NCI-H2081 (cell line): ENCODE measurements at places on chromosomes 16 and 17.

GRCh38 chr16:8713635-8714172 is 39.3 kb downstream of the ABAT start:
- no peak for DNase-seq

DNA sequence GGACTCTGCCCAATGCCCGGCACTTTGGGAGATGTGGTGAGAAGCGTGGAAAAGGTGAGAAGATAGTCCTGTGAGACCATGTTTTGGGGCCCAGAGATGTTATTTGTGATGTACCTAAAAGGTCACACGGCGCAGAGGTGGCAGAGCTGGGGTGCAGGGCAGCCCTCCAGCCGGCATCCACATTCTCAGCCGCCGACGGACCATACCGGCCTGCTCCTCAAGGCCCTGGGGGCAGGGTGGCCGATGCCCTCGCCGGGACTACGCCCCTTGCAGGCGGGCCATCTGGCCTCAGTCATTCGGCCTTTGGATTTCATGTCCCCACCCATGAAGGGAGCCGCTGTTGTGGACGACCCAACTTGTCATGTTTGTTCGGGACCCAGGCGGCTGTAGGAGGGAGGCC is 131.4 kb upstream of the GSE1 start:
- no peak for DNase-seq

DNA sequence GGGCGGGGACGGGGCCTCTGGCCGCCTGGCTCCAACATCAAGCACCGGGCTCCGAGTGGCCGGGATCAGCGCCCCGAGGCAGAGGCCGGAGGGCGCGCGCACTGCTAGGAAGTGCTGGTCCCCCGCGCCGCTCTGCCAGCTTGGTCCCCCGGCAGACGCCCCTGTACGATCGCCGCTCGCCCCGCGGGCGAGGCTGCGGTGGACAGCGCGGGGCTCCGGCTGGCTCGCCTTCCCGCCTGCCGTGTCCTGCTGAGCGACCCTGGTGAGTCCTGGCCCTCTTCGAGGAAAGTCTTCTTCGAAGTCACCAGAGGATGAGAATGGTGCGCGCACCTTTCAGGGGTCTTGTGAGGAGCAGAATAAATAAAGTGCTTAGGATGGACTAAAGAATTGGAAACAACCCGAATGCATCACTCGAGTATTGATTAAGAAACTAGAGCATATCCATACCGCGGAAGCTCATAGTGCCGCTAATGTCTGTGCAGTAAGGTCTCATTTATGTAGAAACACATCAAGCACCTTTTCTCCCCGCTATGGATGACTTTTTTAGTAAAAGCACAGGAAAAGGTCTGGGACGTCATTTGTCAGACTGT is 392 bp downstream of the ZNF213 start:
- no peak for DNase-seq

DNA sequence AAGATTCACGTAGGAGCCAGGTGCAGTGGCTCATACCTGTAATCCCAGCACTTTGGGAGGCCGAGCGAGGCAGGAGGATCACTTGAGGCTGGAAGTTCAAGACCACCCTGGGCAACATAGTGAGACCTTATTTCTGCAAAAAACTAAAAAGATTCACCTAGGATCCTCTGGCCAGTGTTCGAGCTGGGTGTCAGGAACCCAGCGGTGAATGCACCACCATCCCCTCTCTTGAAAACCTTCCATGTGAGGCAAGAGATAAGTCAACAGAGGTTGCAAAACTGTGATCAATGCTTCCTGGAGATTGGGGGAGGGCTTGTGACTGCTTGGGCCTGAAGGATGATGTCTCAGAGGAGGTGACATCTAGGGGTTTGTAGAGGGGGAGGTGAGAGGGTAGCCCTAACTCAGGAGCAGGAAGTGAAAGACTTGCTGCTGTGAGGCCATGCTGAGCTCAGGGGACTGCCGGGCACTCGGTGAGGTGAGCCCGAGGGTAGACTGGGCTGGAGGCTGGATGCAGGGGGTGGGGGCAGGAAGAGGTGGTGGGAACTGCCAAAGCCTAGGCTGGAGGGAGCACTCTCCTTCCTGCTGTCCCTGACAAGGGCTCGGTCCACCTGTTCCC is 11.7 kb downstream of the GJD3 start:
- DNase-seq = no peak

- no peak for DNase-seq
Observed at GRCh38 chr17:6517062-6517461, 39.3 kb downstream of the PITPNM3 start.

- no peak for DNase-seq
Observed at GRCh38 chr17:48429638-48430586, at the start of gene SKAP1. TSS of gene SKAP1 (minus strand) at chr17:48430214.

GRCh38 chr16:73020409-73020884 is 27.5 kb downstream of the ZFHX3 start:
- DNase-seq = no peak

DNA sequence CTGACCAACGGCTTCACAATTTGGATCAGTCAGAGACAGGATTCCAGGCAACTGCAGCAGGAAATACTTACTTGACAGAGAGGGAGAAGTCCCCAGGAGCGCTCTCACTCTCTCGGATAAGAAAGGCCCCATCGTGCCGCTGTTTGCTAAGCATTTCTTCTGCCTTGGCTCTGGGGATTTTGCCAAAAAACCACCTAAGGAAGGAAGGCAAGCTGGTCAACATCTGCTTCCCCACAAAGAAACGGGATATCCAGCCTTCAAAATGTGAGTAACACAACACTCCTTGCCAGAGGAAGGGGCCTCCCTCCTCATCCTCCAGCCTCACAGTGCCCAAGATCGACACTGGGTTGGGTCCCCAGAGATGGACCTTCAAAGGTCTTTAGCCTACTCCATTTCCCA is 36.6 kb upstream of the SLC25A19 start:
- DNase-seq = no peak

DNA sequence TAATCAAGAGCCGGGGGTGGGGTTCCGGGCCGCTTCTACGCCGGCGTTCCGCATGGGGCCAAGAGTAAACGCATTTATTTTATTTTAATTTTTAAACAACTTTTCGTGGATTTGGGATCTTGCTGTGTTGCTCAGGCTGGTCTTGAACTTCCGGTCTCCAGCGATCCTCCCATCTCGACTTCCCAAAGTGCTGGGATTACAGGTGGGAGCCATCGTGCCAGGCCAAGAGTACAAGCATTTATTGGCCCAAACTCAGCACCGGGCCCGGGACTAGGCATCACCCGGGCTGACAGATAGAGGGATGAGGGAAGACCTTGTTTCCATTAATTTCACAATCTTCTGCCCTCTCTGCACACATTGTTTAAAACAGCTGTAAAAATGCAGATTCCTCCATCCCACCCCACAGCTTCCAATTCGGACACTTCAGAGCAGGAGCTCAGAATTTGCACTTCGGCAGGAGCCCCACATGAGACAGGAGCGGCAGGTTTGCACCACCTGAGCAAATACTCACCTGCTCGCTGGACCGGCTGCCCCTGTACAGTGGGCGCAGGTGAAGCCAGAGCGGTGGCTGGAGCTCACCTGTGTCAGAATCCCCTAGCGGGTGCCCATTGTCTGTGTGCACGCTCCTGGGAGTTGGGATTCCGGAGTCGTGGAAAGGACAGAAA is 663 bp upstream of the GINS2 start:
- peak; percentile 67 for DNase-seq

DNA sequence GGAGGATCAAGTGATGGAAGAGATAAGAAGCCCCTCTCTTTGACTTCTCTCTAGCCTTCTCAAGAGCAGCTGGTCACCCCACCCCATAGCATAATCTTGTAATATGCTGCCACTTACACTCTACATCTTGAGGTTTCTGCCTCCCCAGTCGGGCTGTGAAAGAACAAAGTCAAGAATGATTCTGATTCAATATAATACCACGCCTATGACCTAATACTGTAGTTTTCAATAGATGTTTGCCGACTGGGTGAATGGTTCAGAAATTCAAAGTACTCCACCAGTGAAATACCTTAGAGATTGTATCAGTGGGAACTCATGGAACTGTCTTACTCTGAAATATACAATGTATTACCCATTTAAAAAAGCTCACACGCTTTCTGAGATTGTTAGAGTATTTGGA is 93.0 kb upstream of the ZFHX3 start:
- no peak for DNase-seq

DNA sequence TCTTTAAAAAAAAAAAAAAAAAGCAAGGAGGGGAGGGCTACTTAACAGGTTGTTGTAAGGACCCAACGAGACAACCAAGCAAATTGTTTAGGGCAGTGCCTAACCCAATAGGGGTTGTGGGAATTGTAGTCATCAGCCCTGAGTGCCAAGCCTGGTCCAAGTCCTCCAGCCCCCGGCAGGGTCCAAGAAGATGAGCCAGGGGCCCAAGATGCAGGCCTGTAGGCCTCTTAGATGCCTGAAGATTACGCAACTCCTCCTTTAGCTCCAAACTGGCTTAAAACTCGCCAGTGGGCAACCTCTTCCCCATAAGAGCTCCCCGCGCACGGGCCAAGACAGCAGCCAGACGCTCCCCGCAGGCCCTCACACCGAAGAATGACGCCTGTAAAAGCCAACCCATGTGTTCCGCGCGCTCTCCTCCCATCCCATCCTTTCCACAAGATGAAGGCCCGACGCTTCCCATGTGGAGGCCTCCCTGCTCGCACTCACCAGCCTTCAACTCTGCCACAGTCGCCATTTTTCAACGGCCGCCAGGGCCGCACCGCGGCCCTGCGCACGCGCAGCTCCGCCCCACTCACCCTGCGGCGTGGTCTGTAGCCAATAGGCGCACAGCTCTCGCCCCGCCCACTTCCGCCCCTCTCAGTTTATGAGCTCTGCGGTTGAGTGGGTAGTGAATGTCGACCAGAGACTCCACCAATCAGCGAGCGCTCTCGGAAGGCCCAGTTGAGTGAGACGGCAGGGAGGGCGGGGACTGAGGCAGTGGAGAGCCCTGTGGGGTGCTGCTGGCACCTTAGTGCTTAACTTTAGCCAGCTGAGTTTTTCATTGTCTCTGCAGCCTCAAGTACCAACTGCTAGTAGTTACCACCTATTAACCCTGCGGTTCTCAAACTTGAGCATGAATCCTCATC is at the start of gene CEP20:
Gene CEP20, minus strand, starts transcription at position 532 of the 905 bp plus-strand sequence. Its CDS starts 18 bp downstream, at position 514.
- peak; percentile 98 for DNase-seq

DNA sequence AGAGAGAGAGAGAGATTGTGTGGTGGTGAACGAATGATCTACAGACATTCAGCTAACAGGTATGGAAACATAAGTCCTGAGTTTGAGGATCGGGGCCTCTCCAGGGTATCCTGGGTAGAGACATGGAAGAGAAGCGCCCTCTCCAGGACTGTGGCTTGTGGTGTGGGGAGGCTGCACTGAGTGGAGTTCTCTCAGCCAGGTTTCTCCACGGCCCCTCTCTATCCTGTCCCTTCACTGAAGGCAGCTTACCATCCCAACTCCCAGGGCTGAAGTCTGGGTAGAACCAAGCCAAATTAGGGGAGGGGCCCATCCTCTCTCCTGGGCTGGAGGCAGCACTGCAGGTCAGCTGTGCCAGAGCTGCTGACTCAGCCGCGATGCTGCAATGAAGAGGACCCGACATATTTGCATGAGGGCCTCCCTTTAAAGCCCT is 6.2 kb downstream of the C1QL1 start:
- DNase-seq = no peak

GRCh38 chr16:47676635-47677177 is 215.6 kb downstream of the PHKB start:
- no peak for DNase-seq
